NCI-H2029 (cell line): ENCODE measurements at places on chromosomes 1 and 21.

- DNase-seq = no peak
Observed at GRCh38 chr21:42248783-42249597, 30.1 kb downstream of the ABCG1 start.

GRCh38 chr1:223678841-223679240, 13.3 kb upstream of the CAPN8 start:
- no peak for DNase-seq

GRCh38 chr1:8169364-8170058, 143.4 kb upstream of the ERRFI1 start:
- peak; percentile 95 for DNase-seq

- no peak for DNase-seq
Observed at GRCh38 chr21:33101300-33101911, 31.5 kb downstream of the OLIG1 start.

- DNase-seq = peak; percentile 93
Observed at GRCh38 chr1:23559136-23559984, at the start of gene ID3. Gene ID3 (minus strand): TSS chr1:23559501. CDS start chr1:23559426, 75 bp downstream.

- no peak for DNase-seq
Observed at GRCh38 chr1:215835951-215836350, 268.8 kb downstream of the KCTD3 start.

- DNase-seq = no peak
Observed at GRCh38 chr1:184632415-184633175, 122.1 kb downstream of the EDEM3 start.

- no peak for DNase-seq
Observed at GRCh38 chr1:76862447-76862846, 4.8 kb upstream of the ST6GALNAC5 start.

GRCh38 chr1:232598133-232598532, 31.8 kb downstream of the SIPA1L2 start:
- DNase-seq = no peak

DNA sequence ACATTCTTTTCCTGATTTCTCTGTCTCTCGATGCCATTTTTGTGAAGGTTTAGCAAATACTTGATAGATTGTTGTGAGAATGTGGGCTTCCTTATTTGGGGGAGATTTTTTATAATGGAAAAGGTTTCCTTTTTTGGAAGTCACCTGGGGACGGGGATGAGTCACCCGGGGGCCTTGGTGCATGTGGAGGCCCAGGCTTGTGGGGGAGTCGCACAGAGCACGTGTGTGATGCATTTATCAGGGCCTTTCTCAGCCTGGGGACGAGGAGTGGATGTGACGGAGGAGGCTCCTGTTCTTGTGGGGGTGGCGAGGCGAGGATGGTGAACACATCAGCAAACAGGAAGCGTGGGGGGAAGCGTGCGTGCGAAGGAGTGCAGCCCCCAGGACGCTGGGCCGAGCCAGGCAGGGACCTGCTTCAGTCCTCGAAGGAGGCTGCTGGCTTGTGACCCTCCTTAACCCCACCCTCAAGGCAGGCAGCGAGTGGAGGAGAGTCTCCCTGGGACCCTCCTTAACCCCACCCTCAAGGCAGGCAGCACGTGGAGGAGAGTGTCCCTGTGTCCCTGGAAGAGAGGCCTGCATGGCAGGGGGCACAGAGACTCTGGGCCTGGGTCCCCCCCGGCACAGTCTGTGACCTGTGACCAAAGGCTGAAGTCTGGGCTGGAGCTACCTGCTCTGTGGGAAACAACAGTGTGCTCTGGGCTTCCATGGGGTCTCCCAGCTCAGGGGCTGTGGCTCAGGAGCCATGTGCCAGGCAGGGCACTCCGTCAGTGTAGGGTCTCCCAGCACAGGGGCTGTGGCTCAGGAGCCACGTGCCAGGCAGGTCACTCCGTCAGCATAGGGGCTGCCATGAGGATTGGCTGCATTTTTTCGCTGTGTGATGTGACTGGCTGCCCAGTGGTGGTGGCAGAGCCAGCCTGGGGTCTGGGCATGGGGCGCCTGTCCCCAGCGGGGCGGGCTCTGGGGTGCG, 57.2 kb downstream of the AGPAT3 start:
- DNase-seq = no peak

- no peak for DNase-seq
Observed at GRCh38 chr1:91804546-91805023, 81.4 kb downstream of the TGFBR3 start.

DNA sequence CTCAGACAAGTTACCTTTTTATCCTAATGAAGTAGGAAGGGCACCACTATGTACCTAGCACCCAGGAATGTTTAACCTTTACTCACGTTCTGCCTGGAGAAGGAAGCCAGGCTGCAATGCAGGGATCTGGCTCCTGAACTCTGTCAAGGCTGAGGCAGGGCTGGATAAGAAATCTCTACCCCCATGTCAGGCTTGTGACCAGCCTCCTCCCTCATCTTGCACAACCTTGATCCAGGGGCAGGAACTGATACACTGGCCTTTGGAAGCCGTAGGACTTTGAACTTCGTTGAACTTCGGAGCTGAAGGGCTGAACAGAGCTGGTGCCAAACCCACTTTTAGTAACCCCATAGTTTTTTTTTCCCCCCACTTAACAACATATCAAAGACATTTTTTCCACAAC, 8.0 kb upstream of the AKR1A1 start:
- DNase-seq = no peak

DNA sequence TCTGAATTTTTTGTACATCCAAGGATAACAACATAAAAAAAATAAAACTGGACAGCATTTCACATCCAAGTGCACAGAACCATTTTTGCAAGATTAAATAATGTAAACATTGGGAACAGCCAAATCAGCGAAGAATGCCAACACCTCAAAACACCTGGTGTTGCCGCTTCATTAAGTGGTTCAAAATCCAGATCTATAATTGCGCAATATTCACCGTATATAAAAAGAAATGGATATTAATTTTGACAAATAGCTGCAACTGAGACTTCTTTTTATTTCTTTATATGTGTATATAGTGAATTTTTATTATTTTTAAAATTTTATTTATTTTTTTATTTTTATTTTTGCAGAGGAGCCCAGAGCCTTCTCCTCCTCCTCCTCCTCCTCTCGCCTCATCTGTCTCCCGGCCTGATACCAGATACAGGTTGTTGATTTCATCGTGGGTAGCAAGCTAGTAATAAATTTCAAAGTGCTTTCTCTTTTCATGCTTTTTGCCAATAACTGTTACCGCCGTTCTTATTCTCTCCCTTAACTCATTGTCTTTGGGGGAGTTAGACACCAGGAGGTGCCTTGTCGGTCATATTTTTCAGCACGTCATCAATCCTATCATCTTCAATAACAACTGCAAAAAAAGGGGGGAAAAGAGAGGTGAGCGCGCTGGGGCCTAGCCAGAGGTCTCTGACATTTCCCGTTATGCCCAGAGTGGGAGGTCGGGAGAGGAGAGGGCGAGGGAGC, 2.7 kb downstream of the CAMK2N1 start:
- DNase-seq = no peak

- DNase-seq = no peak
Observed at GRCh38 chr1:99660496-99660895, 14.6 kb downstream of the PALMD start.

- DNase-seq = peak; percentile 72
Observed at GRCh38 chr1:6587261-6588005, 7.6 kb downstream of the ZBTB48 start.

- no peak for DNase-seq
Observed at GRCh38 chr1:112457241-112457640, 51.5 kb upstream of the WNT2B start.

DNA sequence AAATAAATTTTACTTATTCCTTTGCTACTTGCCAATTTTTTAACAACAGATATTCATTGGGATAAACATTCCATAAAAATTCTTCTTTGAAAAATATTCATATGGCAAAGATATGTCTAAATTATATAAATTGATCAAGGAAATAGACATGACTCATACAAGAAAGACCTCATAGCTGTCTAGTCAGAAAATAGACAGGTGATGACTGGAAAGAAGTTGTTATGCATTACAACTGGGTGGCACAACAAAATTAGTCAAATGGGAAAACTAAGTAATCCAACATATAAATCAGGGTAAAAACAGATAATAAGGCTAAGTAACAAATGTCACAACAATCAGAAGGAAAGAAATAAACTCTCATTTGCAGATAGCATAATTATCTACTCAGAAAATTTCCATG, 92.0 kb downstream of the USH2A start:
- DNase-seq = no peak

DNA sequence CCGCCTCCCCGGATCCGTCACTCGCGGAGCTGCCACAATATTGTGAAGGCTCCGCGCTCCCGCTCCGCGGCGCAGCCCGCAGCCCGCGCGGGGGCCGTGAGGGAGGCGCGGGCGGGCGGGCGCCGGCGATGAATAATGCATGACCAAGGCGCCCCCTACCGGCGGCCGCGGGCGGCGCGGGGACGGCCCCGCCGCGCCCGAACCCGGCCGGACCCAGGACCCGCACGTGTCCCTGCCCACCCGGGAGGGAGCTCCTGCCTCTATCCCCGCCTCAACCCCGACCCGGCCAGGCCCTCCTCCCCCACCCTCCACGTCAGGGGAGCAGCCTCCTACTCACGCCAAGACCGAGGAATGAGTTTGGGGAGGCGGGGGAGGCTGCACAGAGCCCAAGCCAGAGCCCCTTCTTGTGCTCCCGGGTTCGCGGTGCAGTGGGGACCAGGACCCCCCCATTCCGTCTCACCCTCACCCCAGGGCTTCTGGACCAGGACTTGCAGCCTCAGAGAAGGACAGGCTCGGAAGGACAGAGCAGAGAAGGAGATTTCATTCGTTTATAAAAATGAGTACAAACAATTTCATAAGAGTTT, 70.8 kb upstream of the CASZ1 start:
- peak; percentile 14 for DNase-seq

- no peak for DNase-seq
Observed at GRCh38 chr1:71093938-71094337, 13.1 kb upstream of the ZRANB2 start.

DNA sequence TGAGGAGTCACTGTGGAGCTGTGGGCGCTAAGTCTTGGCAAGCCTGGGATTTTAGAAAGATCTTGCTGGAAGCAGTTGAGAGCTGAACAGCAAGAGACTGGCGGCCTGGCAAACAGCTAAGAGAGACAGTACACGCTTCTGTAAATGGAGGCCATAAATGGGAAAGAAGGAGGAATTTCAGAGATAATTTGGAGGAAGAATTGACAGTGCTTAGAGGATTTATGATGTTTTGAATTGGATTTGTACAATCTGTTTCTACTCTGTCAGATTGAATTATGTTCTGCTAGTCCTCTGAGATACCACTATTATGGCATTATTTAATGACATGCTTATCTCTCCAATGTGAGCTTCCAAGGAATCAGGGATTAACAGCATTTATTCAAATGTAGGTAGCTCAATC, 50.1 kb downstream of the ABCA4 start:
- no peak for DNase-seq
